ENCODE measurements at places on chromosomes 5 and 9. TPM values are rescaled to one million over a fixed set of nuclear protein-coding genes. Genes with fewer than 3 reads are reported as not detected.

Gene LCN1
- not detected for total RNA-seq

Gene ZFP37
- total RNA-seq: 5.5 TPM

Gene CDK9
- 24.9 TPM for total RNA-seq

Gene NUTM2F
- total RNA-seq: not detected

Gene PGM5
- 13.8 TPM for total RNA-seq

Gene ZNF474
- 0.79 TPM for total RNA-seq

Gene ZNF366
- 1.1 TPM for total RNA-seq

Gene OTP
- not detected for total RNA-seq

Gene B4GALT1
- 30.8 TPM for total RNA-seq

Gene ANKDD1B
- 1.6 TPM for total RNA-seq

- no peak for DNase-seq
These were observed 111.9 kb downstream of the PDE8B start for GRCh38 chr5:77322406-77322805.

- no peak for DNase-seq
These were observed at the start of gene ADCY2 for GRCh38 chr5:7395947-7396712. Gene ADCY2, plus strand, starts transcription at chr5:7396138. Its CDS starts 159 bp downstream, at chr5:7396297.

DNA sequence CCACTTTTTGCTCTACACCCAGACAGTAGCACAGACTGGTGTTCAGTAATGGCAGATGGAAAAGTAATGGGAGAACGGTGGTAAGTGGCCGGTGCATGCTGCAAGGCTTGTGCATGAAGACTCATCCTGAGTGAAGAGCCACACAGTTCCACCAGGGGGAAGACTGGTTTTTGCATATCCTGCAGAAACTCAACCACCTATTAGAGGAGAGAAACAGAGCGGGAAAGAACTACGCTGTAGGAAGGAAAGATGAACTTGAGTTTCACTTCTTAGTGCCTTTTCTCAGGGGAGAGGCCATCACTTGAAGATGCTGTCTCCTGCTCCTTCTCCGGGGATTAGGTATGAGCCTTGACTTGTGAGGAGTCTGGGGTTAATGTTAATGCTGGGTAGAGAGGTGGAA is 9.4 kb upstream of the PRSS3 start:
- DNase-seq: no peak

DNA sequence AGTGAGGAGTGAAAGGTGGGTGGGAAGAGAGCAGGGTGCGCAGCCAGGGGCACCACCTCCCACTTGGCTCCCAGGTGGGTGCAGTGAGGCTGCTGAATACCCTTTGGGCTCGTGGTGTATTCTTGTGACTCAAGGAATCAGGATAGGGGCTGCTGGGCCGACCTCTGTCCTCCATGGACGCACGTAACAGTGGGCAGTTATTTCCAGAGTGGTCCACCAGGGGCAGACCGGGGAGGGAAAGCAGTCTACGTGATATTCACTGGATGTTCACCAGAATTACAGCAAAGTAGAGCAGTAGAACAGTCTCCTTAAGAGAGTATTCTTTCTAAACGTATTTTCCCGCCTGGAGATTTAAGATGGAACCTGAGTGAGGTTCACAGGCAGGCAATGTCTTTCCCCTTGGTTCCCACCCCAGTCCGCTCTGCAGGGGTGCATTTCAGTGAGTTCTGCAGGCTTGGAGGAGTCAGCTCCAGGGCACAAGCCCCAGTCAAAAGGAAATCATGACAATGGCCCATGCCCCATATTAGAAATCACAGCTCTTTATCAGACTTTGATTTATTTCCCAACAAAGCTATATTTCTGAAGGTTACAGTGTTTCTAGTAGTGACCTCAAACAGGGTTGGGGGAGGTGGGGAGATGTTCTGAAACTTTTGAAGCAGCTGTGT is 88.7 kb downstream of the SYK start:
- DNase-seq: no peak

DNA sequence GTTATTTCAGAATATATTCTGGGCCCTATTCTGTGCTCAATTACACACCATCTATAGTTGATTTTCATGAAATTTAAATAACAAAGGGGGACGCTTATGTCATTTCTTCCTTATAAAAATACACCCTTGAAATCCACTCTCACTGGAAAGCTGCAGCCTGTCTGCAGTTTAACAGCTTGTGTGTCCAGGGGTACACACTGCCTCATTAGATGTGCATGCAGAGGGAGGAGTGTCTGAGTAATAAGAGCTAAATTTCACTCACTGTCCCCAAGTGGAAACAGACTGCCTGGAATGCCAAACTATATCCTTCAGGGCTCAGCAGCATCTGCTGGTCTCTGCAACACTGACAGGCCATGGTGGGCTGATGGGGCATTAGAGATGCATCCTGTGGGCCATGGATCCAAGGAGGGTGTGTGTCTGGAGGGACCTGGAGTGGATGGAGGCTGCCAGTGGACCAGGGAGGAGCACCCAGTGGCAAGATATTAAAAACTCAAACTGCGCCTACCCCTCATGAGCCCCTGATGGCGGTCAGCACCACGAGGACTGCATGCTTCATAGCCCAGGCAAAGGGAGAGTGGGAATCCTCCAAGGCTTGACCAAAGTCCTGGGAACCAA is 15.8 kb upstream of the TIFAB start:
- DNase-seq: no peak

DNA sequence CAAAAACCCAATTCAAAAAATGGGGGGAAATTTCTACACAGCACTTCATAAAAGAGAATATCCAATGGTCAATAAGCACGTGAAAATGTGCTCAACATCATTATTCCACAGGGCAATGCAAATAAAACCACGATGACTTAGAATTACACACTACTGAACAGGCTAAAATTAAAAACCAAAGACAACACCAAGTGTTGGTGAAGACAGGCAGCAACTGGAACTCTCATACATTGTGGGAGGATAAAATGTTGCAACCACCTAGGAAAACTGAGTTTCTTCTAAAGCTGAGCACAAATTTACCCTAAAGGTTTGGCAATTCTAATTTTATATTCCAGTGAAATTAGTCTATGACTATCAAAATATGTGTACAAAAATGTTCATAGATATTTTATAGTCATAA is 9.5 kb downstream of the GIN1 start:
- DNase-seq: no peak

DNA sequence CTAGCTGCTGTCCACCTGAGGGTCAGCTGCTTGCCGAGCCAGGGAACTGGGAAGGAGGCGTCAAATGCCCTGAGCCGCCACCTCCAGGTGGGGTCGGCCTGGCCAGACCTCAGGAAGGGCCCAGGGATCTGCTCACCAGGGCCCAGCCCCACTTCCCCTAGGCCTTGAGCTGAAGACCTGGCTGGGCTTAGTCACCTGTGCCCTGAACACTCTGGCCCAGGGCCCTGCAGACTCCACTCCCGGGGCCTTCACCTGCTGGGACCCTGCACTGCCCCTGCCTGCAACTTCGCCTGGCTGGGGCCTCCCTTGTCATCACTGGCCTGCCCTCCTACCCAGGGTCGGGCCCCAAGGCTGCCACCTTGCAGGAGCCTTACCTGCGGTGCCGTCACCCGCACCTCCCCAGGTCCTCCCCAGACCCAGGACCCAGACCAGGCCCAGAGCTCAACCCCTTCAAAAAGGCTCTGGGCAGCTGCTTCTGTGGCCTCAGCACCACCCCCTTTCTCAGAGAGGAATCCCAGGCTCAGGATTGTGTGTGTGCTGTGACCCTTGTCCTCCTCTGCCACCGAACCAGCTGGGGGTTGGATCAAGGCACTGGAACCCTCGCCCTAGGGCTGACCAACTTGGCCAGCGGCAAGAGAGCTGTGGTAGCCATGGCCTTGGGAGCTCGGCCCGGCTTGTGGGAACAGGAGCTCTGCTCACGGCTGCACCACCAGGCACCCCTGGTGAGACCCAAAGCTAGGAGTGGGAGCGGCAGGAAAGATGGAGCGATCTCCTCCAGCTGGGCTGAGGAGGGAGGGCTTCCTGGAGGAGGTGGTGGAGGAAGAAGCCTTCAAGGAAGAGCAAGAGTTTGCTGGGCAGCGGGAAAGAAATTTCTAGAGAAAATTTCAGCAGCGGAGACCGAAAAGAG is 1.2 kb upstream of the NELFB start:
- no peak for DNase-seq

- no peak for DNase-seq
These were observed 81.9 kb upstream of the FAM169A start for GRCh38 chr5:74948031-74948546.

DNA sequence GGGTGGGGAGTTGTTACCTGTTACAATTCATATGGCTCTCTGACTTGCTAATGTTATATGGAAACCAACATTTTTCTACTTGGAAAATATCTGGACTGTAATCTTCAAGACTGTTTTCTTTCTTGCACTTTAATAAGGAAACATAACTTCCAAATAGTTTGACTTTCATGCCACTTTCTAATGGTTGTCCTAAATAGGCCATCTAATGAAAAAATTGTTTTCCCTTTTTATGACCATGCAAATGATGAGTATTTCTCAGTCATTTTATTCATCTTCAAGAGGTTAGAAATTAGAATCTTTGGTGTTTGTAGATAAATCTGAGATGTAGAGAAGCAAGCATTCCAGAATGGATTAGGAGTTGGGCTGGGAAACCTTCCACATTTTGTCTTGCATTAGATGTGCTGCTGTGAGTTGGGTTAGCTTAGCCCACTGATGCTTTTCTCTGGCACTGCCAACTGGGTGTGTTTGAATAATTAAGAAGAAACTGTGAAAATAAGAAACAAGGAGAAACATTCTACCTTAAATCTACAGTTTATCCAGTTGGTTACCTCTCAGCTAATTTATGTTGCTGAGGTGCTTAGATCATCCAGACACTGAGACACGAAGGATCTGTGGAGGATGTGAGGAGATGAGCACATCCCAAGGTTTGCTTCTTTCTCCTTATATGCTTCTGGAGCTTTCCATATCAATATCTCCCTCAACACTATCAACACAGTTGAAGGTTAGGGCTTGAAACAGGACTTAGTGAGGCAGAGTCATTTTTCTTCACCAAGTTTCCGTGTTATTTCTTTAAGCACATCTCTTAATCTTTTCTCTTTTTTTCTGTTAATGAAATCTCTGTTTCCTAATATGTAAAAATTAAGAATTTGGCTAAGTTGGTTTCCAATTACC is 2.7 kb downstream of the RASGRF2 start:
- no peak for DNase-seq

DNA sequence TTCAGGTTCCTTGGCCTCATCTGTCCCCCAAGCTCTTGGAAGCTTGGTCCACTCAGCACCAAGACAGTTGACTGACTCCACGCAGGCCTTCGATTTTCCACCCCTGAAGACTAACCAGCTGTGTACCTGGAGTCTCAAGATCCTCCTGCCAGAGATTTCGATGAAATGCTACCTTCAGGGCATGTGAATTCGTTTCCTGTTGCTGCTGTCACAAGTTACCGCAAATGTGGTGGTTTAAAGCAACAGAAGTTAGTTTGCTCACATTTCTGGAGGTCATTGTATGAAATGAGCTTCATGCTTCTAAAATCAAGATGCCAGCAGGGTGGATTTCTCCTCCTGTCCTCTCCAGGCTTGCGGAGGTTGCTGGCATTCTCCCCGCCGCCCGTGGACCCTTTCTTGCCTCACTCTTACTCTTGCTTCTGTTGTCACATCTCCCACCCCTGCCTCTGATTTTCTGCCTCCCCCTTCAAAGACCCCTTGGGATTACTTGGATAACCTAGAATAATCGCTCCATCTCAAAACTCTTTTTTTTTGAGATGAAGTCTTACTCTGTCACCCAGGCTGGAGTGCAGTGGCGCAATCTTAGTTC is 27.6 kb upstream of the RETREG1 start:
- no peak for DNase-seq

GRCh38 chr9:127835991-127836516 is 18.4 kb downstream of the ENG start:
- DNase-seq: no peak

Measured in skin of body (tissue), 3 donors.